ENCODE measurements at places on chromosomes 12 and 14. TPM values are rescaled to one million over a fixed set of nuclear protein-coding genes. Genes with fewer than 3 reads are reported as not detected.

DNA sequence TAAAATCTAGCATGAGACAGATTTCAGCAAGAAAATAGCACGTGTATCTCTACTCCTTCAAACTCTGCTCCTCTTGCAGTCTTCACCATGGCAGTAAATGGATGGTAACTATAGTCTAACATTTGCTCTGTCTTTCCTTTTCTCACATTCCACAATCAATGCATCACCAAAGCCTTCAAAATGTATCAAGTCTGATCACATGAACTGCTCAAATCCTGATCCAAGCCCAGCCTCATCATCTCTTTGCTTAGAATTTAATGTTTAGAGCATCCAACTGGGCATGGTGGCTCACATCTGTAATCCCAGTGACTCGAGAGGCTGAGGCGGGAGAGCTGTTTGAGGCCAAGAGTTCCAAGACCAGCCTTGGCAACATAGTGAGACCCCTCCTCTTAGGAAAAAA, 45.9 kb downstream of the CDK17 start:
- H3K4me1 ChIP-seq, result peaks cover 38% of the 10 kb centered on the region
- no peak overlapping the region for H3K4me3 ChIP-seq
- peaks cover 3% of the 10 kb centered on the region for H3K36me3 ChIP-seq
- H3K27ac ChIP-seq, result no peak overlapping the region

- no peak overlapping the region for H3K4me3 ChIP-seq
- H3K4me1 ChIP-seq, result no peaks in the 10 kb centered on the region
- no peak overlapping the region for H3K27ac ChIP-seq
- DNase-seq, result no peak
- no peaks in the 10 kb centered on the region for H3K36me3 ChIP-seq
Measured at GRCh38 chr14:88851587-88851986, 27.1 kb downstream of the TTC8 start.

DNA sequence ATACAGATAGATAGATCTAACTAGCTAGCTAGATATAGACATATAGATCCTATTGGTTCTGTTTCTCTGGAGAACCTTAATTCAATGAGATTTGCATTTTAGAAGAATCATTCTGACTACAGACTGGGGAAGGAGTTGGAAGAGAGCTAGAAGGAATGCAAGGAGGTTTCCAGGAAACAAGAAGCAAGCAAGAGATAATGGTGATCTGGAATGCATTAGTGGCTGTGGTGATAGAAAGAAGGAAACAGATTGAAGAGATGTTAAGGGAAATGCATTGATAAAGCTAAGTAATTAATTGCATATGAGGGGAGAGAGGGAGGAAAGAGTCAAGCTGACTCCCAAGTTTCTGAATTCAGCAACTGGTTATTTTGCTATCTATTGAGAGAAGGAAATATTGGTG, 42.7 kb downstream of the DBX2 start:
- H3K36me3 ChIP-seq, result no peaks in the 10 kb centered on the region
- H3K27me3 ChIP-seq, result peaks cover 10% of the 10 kb centered on the region
- H3K4me1 ChIP-seq, result no peaks in the 10 kb centered on the region
- H3K27ac ChIP-seq, result no peak overlapping the region

SOX5 gene
- not detected for total RNA-seq
